ENCODE measurements at places on chromosomes 7 and 10.

- no peak for DNase-seq
Observed at GRCh38 chr10:126376956-126377355, 11.3 kb downstream of the ADAM12 start.

DNA sequence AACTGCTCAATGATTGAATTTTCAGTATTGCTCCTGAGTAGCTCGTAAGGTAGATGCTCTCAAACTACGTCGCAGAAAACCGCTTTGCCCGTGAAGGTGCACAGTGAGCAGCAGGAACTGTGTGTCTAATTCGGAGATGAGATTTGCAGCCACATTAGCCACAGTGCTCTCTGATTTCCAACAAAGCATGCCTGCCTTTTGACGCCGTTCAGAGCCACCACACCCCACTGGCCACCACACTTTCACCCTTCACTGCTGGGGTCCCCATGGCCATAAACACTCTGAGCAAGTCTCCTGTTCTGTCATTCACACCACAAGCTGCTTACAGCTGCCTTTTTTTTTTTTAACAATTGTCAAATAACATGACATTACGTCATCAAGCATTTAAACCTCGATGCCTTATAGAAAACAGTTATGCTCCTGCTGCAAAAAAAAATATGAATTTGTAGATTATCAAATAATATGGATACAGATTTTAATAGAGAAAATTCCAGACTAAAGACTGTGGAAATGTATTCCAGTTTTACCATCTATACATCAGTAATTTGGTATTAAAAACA is 578.8 kb upstream of the PFKP start:
- no peak for DNase-seq

- no peak for DNase-seq
Observed at GRCh38 chr10:129498680-129499079, 31.6 kb downstream of the MGMT start.

GRCh38 chr7:14999331-14999730 is 96.8 kb upstream of the DGKB start:
- no peak for DNase-seq

DNA sequence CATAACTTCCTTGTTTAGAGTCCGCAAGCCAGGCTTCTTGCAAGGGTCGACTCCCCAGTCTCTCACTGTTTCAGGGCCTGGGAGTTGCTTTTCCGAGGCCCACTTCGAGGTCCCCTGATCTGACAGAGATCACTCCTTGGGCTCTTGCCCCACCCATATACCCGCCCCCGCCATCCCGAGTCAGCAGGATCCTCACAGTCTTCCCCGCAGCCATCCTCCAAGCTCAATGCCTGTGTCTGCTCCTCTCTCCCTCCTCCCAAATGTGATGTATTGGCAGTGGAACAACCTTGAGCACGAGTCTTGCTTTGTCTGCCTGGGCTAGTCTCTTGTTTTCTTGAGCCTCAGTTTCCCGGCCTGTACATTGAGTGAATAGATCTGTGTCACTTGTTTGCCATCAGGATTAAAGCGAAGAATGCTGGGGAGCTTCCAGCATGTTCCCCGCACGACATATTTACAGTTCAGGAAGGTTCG is 2.4 kb upstream of the HMX2 start:
- no peak for DNase-seq

- no peak for DNase-seq
Observed at GRCh38 chr7:3722396-3722922, 421.4 kb downstream of the SDK1 start.

DNA sequence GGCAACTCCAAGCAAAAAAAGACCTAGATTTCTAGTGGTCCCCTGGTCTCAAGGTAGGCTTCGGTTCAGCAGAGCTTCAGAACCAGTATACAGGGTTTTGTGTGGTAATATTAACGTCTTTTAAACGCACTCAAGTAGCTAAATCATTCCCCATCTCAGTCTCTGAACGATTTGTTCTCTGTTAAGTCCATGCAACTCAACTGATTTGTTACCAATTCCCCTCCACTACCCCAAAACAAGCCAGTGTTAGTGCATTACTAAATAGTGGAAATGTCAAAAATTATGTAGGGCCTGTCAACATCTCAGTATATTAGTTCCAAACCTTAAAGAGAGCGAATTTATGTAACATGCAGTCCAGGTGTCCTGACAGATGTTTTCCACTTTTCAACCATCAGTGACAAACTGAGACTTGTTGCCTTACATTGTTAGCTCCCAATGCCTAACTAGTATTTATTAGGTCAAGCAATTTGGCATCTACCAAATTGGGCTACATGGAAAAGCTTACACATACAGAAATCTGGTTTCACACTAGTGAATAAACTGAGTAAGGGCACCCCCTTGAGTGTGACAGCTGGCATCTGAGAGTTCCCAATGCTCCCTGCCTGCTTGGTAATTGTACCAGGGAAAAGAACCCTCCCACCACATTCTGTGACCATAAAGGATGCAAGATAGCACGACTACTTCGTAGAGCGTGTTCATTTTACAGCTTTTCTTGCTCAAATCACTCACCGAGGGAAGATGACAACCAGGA is 12.2 kb downstream of the HNRNPA2B1 start:
- DNase-seq: no peak

- DNase-seq: peak; percentile 64
Observed at GRCh38 chr10:43417950-43418768, 9.2 kb upstream of the HNRNPF start.

DNA sequence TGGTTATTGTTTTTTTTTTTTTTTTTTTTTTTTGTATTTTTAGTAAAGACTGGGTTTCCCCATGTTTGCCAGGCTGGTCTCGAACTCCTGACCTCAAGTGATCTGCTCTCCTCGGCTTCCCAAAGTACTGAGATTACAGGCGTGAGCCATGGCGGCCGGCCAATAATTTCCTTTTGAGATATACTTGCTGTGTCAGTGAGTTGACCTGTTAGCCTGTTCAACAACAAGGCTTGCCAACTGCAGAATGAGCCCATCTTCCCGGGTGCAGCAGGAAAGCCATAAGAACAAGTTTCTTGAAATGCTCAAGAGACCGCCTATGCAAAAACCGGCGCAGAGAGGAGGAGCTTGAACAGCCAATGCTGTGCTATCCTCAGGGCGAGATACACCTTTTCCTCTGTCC is 112.5 kb downstream of the PRPF18 start:
- DNase-seq: no peak

DNA sequence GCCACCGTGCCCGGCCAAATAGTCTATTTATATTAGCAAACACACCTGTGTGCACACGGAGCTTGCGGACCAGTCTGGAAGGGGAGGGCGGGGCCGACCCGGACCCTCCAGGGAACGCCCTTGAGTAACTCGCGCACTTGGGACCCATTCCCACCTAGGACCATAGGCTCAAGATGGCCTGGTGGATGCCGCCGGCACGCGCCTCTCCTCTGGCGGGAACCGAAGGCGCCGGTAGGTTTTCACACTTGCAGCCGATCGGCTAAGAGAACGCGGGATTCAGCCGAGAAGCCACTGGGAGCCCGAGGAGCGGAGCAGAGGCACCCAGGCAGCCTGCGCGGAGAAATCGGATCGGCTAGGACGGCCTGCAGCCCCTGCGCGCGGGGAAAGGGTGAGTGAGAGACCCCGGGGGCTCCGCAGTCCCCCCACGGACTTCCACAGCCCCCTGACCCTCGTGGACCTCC is 18.9 kb downstream of the IFT22 start:
- no peak for DNase-seq

GRCh38 chr7:27116962-27117886 is 13.3 kb downstream of the HOXA4 start:
- no peak for DNase-seq

GRCh38 chr10:86283466-86284287 is 82.9 kb downstream of the GRID1 start:
- no peak for DNase-seq

DNA sequence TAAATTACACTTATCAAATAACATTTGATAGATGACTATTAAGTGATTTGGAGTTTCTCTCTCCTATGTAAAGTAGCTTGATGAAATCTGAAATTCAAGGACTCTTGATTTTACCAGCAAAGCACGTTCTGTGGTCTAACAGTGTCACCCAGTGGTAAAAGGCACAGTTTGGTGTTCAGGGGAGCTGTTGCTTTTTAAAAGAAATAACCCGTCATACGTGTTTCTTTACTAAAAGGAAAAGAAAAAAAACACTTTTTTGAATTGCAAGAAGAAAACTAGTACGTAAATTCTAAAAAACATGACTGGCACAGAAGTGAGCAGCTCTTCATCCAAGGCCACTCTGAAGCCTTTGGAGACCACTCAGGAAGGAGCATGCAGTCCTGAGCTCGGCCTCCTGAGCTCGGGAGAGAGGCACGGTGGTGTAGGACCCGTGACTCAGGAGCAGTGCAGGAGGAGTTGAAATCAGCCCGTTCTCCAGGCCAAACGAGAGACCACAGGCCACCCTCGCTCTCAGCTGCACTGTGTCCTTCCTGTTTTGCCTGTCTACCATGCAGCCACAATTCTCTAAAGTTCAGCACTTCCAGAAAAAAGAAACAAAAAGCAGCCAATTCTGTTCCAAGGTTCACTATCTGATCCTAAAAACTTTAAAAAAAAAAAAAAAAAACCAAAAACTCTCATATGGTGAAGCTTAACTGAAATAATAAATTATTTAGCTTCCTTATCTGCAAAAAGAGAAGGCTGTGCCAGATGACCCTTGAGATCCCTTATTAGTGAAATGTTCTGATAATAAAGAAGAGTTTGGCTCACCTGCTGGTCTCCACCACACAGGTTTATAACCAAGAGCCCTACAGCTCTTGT is 212.6 kb upstream of the FRMD4A start:
- peak; percentile 54 for DNase-seq

DNA sequence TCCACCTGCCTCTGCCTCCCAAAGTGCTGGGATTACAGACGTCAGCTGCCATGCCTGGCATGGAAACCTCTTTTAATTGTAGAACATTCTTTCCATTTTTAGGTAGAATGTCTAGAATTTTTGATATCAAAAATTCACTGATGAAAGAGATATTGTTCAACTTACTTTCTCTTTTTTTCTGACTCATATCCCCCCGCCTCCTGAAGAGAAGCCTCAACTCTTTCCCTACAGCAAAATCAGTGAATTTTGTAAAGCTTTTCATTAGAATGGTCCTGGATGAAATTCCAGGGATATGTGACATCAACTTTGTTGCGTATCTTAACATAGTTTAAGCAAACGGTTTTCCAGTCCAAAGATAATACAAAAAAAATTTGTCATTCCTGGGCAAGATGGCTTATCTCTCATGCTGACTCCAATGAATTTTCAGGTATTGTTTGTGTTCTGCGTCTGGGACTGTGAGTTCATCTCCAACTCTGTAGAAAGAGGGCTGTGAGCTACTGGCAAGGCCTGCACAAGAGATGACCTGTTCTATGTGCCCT is 256.8 kb downstream of the BMPER start:
- no peak for DNase-seq

- DNase-seq: peak; percentile 27
Observed at GRCh38 chr10:50538555-50539398, 85.0 kb downstream of the SGMS1 start.

- peak; percentile 45 for DNase-seq
Observed at GRCh38 chr10:11237571-11237970, 219.9 kb downstream of the CELF2 start.

DNA sequence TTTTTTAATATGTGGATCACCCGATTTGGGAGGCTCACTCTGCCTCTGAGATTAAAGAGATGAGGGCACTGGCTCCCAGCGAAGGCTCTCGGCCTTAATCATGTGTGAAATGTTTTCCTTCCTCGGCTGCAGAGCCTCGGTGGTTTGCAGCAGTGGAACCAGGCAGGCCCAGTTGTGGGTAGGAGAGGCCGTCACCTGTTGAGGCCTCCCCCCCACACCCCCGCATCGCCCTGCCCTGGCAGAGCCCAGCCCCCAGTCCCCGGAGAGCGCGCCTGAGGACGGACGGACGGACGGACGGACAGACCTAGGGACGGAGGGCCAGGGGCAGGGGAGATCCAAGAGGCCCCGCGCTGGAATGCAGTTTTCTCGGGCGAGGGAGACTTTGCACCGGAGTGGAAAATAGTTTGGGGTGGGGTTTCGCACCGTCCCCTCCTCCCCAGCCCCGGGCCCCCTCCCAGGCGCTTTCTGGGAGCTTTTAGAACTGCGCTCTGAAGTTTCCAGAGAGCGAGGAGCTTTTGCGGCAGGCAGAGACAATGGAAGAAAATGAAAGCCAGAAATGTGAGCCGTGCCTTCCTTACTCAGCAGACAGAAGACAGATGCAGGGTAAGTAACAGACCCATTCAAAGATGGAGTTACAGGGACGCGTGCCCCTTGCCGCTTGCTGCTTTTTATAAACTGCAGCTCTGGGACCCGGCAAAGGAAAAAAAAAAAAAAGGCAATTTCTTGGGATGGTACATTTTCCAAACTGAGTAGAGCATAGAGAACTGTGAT is at the start of gene KIAA1217:
Gene KIAA1217, plus strand, starts transcription at position 478 of the 771 bp plus-strand sequence. Its CDS starts 56 bp downstream, at position 534.
- DNase-seq: no peak

GRCh38 chr7:5591278-5591874 is 167.7 kb upstream of the TNRC18 start:
- no peak for DNase-seq

DNA sequence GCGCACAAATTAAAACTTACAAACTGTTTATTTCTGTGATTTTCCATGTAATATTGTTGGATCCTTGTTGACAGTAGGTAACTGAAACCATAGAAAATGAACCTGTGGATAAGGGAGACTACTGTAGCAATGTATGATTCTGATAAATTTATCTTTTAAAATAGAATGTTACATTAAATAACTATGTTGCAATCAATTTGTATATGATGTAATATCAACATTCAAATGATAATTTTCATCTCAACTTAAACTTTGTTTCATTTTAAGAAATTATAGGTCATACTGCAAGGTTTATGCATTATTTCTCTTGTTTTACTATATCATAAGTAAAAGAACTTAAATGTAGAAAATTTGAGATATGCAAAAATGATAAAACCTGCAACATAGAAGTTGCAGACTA is 718.0 kb upstream of the MBL2 start:
- DNase-seq: no peak

GRCh38 chr10:7337431-7338171 is 73.2 kb downstream of the SFMBT2 start:
- DNase-seq: no peak

- no peak for DNase-seq
Observed at GRCh38 chr7:39567294-39567693, 1.1 kb downstream of the YAE1 start.

- DNase-seq: no peak
Observed at GRCh38 chr7:136275794-136276193, 298.6 kb upstream of the MTPN start.

GRCh38 chr10:93054486-93054885 is 6.1 kb upstream of the CYP26C1 start:
- no peak for DNase-seq

GRCh38 chr10:123119081-123119480 is 16.7 kb upstream of the HMX3 start:
- no peak for DNase-seq

- DNase-seq: no peak
Observed at GRCh38 chr7:49855281-49855980, 82.0 kb downstream of the VWC2 start.

DNA sequence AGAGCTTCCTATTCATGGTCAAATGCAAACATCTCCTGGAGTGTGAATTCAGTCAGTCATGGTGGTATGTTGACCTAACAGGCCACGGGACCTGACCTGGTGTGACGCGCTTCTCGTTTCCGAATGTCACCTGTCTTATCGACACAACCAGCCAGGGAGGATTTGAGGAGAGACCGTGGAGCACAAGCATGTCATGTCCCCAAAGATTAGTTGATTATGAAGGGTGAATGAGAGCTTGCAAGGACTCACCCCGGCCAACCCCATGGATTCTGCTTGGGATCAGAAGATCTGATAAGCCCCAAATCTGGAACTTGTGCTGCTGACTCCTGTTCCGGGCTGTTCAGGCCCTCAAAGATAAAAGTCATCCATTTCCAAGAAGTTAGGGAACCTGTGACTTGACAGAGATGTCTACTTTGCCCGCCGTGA is 10.5 kb downstream of the ADRA2A start:
- no peak for DNase-seq
